Thoracic aorta (tissue), 2 donors: ENCODE measurements at places on chromosomes 12 and 14.
A peak's percentile ranks its signal among the peaks of the same experiment; 100 is the strongest.

DNA sequence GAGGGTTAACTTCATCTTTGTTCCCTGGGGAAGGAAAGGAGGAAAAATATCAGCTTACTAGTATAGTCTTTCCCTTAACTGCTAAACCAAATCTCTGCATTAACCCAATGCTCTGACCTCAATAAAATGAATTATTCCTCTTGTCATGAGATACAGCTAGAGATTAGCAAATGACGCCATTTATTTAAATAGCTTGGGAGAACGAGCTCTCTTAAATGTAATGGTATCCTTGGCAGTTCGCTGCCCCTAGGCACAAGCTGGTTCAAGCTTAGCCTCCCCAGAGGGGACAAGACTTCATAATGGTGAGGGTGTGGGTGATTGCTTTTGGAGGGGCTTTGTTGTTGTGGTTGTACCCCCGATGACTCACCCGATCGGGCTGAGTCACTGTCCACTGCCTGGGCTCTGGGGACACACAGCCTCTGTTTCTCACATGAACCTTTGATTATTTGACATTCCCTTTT is 19.6 kb downstream of the FNTB start:
- H3K27me3 ChIP-seq, result no peaks in the 10 kb centered on the region
- no peak overlapping the region for H3K4me3 ChIP-seq
- no peak overlapping the region for H3K27ac ChIP-seq
- no peaks in the 10 kb centered on the region for H3K4me1 ChIP-seq

DNA sequence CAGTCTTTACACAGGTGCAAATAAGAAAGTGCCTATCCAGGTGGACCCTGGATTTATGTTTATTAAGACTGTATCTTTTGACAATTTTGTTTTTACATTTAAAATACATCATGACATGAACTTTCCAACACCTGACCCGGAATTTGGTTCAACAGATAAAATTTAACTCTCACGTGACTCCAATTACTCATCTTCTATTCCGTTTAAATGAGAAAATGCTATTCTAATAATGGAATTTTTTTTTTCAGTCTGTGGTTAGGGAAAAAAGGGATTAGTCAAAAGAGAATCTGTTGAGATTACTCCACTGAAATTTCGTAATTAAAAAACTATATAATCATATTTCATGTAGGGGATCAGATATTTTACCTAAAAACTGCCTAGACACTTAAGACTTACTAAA is 11.1 kb downstream of the VPS37B start:
- no peaks in the 10 kb centered on the region for H3K36me3 ChIP-seq
- H3K4me1 ChIP-seq, result peaks cover 17% of the 10 kb centered on the region
- H3K27me3 ChIP-seq, result no peaks in the 10 kb centered on the region
- H3K4me3 ChIP-seq, result no peak overlapping the region
- no peak overlapping the region for H3K27ac ChIP-seq

- no peaks in the 10 kb centered on the region for H3K36me3 ChIP-seq
- H3K4me1 ChIP-seq, result peaks cover 59% of the 10 kb centered on the region
- peak overlapping the region; percentile 95 for H3K4me3 ChIP-seq
- no peaks in the 10 kb centered on the region for H3K27me3 ChIP-seq
Measured at GRCh38 chr12:118059341-118060191, 1.4 kb downstream of the WSB2 start.

DNA sequence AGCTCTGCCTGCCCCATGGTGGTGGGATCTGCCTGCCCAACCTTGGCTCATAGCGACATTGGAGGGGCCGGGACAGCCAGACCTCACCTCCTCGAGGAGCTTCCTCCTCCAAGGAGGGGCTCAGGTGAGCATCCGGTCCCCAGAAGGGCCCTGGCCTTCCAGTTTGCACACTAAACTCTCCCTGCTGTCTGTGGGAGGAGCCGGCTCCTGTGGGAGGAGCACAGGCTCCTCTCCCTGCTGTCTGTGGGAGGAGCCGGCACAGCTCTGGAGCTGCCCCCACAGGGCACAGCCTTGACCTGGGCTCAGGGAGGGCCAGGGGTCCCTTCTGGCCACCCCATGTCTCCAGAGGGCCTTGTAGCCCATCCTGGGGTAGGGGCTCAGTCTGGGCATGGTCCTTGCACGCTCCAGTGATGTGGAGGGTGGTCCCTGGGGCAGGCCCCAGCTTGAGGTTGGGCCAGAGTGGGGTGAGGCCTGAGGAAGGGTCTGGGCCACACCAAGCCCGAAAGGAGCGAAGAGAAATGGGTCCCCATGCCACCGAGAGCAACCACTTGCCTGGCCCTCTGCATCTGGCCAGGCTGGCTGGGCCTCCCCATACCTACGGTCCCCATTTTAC is 147.5 kb upstream of the C14orf180 start:
- no peak overlapping the region for H3K4me3 ChIP-seq
- H3K27ac ChIP-seq, result no peak overlapping the region
- H3K36me3 ChIP-seq, result no peaks in the 10 kb centered on the region
- peaks cover 4% of the 10 kb centered on the region for H3K4me1 ChIP-seq
- H3K27me3 ChIP-seq, result no peaks in the 10 kb centered on the region
- no peak for DNase-seq

DNA sequence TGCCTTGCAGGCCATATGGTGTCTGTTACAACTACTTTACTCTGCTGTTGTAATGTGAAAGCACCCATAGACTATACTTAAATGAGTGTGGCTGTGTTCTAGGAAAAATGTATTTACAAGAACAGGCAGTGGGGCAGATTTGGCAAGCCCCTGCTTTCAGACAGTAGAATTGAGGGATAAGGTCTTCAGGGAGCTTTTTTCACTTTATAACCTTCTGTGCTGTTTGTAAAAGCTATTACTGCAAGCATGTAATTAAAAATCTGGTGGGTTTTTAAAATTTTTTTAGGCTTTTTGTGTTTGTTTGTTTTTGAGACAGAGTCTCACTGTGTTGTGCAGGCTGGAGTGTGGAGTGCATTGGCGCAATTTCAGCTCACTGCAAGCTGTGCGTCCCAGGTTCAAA is 73.9 kb downstream of the VEZT start:
- H3K27me3 ChIP-seq, result no peaks in the 10 kb centered on the region
- H3K4me3 ChIP-seq, result no peak overlapping the region
- peaks cover 12% of the 10 kb centered on the region for H3K36me3 ChIP-seq
- H3K4me1 ChIP-seq, result peaks cover 4% of the 10 kb centered on the region
- H3K27ac ChIP-seq, result no peak overlapping the region

DNA sequence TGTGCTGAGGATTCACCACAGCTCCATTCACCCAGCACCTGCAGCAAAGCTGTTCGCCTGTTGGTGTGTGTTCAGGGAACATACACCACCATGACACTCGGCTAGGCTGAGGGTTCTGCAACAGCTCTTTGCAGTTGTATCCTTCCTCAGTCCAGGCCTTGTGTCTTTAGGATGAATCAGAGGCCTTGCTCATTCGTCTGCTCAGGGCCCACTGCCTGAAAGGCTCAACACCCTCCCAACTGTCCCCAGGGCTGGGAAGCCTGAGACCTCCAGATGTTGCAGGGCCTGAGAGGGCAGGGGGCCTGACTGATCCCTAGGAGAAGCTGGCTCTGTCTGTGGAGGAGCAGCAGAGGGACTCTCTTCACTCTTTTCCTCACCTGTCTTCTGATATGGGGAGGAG is 11.2 kb downstream of the ZDHHC22 start:
- H3K4me3 ChIP-seq, result no peak overlapping the region
- no peaks in the 10 kb centered on the region for H3K27me3 ChIP-seq

- no peaks in the 10 kb centered on the region for H3K4me1 ChIP-seq
- H3K36me3 ChIP-seq, result no peaks in the 10 kb centered on the region
- DNase-seq, result no peak
- no peak overlapping the region for H3K4me3 ChIP-seq
Measured at GRCh38 chr14:96705422-96706092, 91.6 kb upstream of the VRK1 start.

GRCh38 chr12:108815875-108816594 is 41.3 kb downstream of the SSH1 start:
- H3K4me3 ChIP-seq, result no peak overlapping the region
- H3K27ac ChIP-seq, result peak overlapping the region; percentile 8
- H3K27me3 ChIP-seq, result no peaks in the 10 kb centered on the region
- no peak for DNase-seq
- H3K36me3 ChIP-seq, result peaks cover 15% of the 10 kb centered on the region
- H3K4me1 ChIP-seq, result peaks cover 24% of the 10 kb centered on the region

- no peak overlapping the region for H3K4me3 ChIP-seq
- no peaks in the 10 kb centered on the region for H3K27me3 ChIP-seq
- DNase-seq, result no peak
- H3K4me1 ChIP-seq, result no peaks in the 10 kb centered on the region
- H3K27ac ChIP-seq, result no peak overlapping the region
Measured at GRCh38 chr12:10031771-10032175, 1.3 kb downstream of the CLEC9A start.

DNA sequence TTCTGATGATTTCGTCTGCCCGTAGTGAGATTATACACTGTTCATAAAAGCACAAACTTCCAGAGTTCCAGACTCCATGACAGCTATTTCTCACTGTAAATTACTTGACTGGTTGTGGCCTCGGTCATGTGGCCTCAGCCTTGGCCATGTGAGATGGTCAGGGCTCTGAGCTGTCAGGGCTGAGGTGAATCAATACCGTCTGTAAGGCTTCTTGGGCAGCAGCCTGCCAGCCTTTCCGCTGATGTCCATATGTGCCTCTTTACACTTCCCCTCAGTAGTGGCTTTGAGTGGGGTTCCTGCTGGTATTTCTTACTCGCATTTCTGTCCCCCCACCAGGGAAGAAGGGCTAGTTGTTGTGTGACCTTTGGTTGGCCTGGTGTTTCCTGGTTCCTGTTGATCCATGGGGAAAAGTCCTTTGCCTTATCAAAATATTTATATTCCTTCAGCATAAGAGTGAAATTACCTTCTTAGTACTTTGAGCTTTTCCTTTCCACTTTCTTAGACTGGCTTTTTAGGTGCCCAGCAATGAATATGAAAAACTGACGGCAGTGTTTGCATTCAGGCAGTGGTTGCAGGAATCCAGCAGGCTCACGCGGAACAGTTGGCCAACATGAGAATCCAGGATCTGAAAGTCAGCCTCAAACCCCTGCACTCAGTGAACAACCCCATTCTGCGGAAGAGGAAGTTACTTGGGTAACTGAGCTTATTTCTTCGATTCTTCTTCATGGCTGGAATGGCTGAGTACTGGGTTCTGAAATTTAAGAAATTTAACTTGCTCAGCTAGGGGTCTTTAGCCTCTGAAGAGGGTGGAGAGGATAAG is 46.1 kb downstream of the MAPKAPK5 start:
- no peaks in the 10 kb centered on the region for H3K4me1 ChIP-seq
- no peak overlapping the region for H3K4me3 ChIP-seq
- peaks cover 41% of the 10 kb centered on the region for H3K36me3 ChIP-seq
- DNase-seq, result no peak
- H3K27ac ChIP-seq, result no peak overlapping the region

- no peaks in the 10 kb centered on the region for H3K36me3 ChIP-seq
- no peaks in the 10 kb centered on the region for H3K27me3 ChIP-seq
- DNase-seq, result no peak
- no peak overlapping the region for H3K4me3 ChIP-seq
- H3K27ac ChIP-seq, result peak overlapping the region; percentile 80
Measured at GRCh38 chr14:77053046-77053841, 24.7 kb upstream of the IRF2BPL start.

DNA sequence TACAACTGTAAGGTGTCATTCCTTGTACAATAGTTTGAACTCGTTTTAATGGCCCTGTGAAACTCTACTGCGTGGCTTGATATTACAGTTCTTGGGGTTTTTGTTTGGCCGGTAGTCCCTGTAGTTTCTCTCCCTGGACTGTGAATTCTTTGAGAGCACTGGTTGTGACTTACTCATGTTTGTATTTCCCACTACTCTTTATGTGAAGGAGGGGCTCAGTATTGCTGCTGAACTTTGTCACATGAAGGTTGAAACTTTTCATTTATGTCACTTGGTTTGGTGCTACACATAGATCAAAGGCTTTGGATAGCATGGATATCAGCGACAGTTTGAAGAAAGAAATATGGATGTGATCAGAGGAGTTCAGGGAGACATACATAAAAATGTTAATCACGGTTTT is 1.5 kb upstream of the POU6F1 start:
- H3K4me1 ChIP-seq, result peaks cover 24% of the 10 kb centered on the region
- H3K27ac ChIP-seq, result no peak overlapping the region
- no peaks in the 10 kb centered on the region for H3K27me3 ChIP-seq
- H3K4me3 ChIP-seq, result peak overlapping the region; percentile 97
- no peaks in the 10 kb centered on the region for H3K36me3 ChIP-seq

DNA sequence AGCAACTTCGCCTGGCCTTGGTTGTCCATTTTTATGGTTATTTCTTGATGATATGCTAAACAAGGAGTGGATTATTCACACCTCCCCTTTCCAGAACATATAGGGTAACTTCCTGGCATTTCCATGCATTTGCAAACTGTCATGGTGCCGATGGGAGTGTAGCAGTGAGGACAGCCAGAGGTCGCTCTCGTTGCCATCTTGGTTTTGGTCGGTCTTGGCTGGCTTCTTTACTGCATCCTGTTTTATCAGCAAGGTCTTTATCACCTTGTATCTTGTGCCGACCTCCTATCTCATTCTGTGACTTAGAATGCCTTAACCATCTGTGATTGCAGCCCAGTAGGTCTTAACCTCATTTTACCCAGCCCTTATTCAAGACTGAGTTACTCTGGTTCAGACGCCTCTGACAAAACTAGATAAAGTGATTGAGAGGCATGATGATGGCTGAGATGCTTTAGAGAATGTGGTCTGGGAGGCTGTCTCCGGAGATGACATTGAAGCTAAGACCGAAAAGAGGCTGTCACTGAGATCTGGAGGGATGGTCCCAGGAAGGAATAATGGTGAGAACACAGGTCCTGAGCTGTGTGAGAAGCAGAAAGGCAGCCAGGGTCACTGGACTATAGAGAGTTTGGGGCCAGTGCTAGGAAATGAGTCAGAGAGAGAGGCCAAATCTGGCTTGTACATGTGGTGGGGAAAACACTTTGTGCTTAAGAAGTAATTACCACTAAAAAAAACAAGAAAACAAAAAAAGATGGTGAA is 2.9 kb downstream of the GLT1D1 start:
- no peaks in the 10 kb centered on the region for H3K4me1 ChIP-seq
- H3K27me3 ChIP-seq, result no peaks in the 10 kb centered on the region
- H3K4me3 ChIP-seq, result no peak overlapping the region
- no peak for DNase-seq
- no peak overlapping the region for H3K27ac ChIP-seq

- H3K27ac ChIP-seq, result no peak overlapping the region
- peaks cover 9% of the 10 kb centered on the region for H3K36me3 ChIP-seq
- peaks cover 17% of the 10 kb centered on the region for H3K4me1 ChIP-seq
- H3K4me3 ChIP-seq, result no peak overlapping the region
Measured at GRCh38 chr14:100381395-100382105, 58.4 kb downstream of the SLC25A47 start.

DNA sequence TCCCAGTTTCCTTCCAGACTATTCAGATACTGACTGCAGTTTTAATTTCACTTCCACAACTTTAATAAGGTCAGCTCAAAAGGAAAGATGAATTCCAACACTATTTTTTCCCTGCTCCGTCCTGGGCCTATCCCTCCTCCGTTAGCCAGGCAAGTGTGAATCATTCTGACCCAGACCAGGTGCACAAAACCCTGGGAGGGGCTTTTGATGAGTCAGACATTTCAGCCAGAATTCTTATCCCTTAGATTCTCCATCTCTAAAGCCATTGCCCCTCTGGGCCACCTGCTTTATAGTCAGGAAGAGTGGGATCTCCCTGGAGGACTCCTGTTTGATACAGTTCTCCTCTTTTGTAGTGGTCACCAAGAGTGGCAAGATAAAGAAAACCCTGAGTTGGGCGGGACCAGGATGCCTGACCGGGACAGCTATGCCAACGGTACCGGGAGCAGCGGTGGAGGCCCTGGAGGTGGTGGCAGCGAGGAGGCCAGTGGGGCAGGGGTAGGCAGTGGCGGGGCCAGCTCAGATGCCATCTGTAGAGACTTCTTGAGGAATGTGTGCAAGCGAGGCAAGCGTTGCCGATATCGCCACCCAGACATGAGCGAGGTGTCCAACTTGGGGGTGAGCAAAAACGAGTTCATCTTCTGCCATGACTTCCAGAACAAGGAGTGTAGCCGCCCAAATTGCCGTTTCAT is 2.2 kb downstream of the ZC3H10 start:
- no peaks in the 10 kb centered on the region for H3K27me3 ChIP-seq
- H3K4me1 ChIP-seq, result peaks cover 25% of the 10 kb centered on the region
- H3K36me3 ChIP-seq, result peaks cover 12% of the 10 kb centered on the region
- DNase-seq, result no peak
- H3K27ac ChIP-seq, result peak overlapping the region; percentile 64
